Fibroblast of skin of left quadriceps (primary cell): ENCODE measurements at places on chromosomes 16 and 17.

DNA sequence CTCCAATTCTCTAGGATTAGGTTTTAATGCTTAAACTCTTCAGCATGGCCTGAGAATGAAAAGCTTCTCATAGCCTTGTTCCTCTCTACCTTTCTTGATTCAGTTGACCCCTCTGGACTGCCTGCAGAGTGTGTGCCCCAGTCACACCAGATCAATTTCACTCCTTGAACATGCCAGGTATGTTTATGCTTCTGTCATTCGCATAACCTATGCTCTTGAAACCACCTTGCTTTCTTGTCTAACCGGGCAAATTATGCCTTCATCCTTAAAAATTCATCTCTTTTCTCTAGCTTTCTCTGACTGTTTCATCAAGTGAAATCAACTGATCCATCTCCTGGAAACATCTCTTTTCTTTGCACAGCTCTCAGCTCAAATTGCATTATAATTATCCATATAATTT, 42.3 kb downstream of the CDH11 start:
- no peak for DNase-seq

GRCh38 chr17:18987230-18987610, 17.3 kb downstream of the FAM83G start:
- DNase-seq, result no peak

- peak; percentile 59 for DNase-seq
Observed at GRCh38 chr17:10614536-10615155, 42.5 kb downstream of the MYH3 start.

DNA sequence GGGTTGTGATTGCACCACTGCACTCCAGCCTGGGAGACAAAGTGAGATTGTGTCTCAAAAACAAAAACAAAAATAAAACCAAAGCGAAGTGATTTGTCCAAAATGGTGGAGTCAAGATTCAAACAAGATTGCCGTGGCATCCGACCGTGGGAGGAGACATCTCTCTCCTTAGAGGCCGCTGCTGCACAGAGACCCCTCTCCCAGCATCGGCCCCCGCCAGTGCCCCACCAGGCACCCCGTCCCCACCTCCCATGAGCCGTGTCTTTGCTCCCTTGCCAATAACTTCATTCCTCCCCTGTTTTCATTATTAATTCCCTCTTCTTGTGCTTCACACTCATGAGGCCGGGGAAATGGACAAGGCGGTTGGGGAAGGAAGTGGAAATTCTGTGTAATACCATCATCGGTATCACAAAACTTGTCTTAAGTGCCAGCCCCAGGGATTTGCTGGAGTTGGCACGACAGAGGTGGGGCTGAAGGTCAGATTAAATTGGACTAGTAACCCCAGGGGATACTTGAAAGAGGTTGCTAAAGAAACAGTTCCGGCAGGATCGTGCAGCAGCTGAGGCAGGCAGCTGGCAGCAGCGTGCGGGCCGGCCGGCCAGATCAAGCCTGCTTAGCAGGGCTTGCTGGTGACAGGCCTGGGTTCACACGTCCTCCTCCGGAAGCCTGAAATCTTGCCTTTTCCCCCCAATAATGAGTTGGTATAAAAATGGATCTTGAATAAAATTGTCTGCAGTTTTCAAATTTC, 66.8 kb downstream of the RTN4RL1 start:
- no peak for DNase-seq

GRCh38 chr17:27525836-27526603, 69.8 kb downstream of the KSR1 start:
- no peak for DNase-seq

- DNase-seq, result no peak
Observed at GRCh38 chr17:46822388-46822921, 4.0 kb upstream of the WNT3 start.

- no peak for DNase-seq
Observed at GRCh38 chr16:28100810-28101532, 37.5 kb upstream of the GSG1L start.

- no peak for DNase-seq
Observed at GRCh38 chr17:28549236-28550132, 2.9 kb downstream of the UNC119 start.

DNA sequence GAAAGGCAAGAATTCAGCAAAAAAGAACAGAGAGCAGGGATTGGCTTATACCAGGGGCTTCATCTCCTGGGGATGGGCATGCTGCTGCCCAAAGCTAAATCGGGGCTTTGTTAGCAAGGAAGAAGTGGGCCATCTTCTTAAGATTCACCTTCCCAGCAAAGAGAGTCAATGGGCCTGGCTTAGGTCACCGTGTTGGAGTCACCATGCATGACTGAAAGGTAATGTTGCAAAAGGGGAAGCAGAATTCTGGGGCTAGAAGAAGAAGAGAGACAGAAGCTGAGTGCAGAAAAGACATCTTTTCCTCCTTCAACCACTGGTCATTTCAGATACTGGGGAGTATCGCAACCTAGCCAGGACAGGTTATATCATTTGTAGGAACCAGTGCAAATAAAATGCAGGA, 76.3 kb upstream of the KIFC3 start:
- no peak for DNase-seq

- peak; percentile 66 for DNase-seq
Observed at GRCh38 chr17:38967290-38967738, at the start of gene FBXO47. Gene FBXO47 (minus strand): TSS chr17:38967403. CDS start chr17:38963025, 4,378 bp downstream.

GRCh38 chr17:78242024-78242742, 10.8 kb downstream of the TMEM235 start:
- no peak for DNase-seq

GRCh38 chr16:54407596-54407995, 121.0 kb upstream of the IRX3 start:
- DNase-seq, result peak; percentile 62

DNA sequence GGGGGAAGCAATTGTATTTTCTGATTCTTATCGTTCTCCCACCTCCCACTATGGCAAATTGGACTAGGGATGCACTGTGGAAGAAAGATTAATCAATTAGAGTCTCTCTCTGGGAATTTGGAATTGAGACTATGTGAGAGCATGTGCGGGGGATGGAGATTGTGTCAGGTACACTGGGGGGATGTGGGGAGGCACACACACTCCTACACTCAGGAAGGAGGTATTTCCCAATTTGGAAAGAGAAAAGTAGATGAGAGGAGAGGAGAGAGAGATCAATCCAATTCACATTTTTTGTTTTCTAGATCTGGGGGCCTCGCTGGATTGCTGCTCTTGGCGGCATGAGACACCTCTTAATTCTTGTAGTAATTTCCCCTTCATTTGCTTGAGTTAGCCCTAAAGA, 14.3 kb upstream of the PRKCB start:
- no peak for DNase-seq

GRCh38 chr16:23110257-23110899, 38.9 kb downstream of the USP31 start:
- DNase-seq, result no peak

- peak; percentile 78 for DNase-seq
Observed at GRCh38 chr16:31071861-31072260, 2.2 kb downstream of the ZNF668 start.
